GM04504 (cell line): ENCODE measurements at places on chromosomes 12 and 14.

DNA sequence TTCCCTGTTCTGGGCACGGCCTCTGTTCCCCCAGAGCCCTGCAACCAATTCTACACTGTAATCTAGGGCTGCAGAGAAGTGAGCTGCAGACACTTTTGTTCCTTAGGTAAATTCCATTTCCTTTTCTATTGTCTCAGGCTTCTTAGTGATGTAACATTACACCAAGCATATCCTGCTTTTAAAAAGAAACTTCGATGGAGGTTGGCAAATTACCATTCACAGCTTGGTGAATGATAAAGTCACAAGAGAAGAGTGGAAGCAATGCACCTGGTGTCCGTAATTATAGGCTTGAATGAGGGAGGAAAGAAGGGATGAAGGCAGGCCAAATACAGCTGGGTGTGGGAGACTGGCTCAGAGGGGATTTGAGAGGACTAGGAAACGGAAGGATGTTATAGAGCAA, 68.6 kb downstream of the PPM1A start:
- no peak for DNase-seq

- no peak for DNase-seq
Measured at GRCh38 chr12:75479963-75480461, 543 bp upstream of the GLIPR1 start.

GRCh38 chr12:96208801-96209549, 14.8 kb downstream of the ELK3 start:
- no peak for DNase-seq

GRCh38 chr12:52337054-52337453, 15.9 kb upstream of the KRT83 start:
- no peak for DNase-seq

DNA sequence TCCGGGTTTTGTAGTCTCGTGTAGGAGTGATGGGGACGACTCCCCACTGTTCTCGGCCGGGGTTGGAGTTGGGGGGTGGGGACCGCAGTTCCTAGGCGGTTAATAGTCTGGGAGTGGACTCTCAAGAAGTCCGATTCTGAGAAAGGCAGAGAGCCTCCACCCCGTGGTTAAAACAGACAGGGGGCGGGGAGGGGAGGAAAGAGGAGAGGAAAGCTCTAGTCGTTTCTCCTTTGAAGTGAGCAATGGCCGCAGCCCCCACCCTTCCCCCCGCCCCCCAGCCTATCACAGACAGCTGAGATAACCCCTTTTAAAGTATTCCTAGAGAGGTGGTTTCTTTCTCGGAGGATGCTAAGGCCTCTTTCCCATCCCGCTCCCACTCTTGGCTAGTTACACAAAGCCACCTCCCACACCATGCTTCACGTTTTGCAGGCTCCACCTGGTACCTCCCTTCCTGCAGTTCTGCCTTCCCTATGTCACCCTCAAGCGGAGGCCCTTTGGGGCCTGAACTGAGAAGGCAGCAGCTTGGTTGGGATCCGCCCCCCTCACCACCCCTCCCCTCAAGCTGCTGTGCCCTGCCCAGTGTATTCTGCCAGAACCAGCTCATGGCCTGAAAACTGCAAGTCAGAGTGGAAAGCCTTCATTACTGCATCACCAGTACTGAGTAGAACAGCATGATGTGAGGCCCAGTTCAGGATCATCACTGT, 853 bp downstream of the USP5 start:
- DNase-seq: peak; percentile 56
